ENCODE measurements at places on chromosomes 16 and 17.
A peak's percentile ranks its signal among the peaks of the same experiment; 100 is the strongest.

- DNase-seq = no peak
Measured at GRCh38 chr17:15377616-15378015, 36.2 kb upstream of the TEKT3 start.

- DNase-seq = no peak
Measured at GRCh38 chr17:48314716-48315115, 115.3 kb downstream of the SKAP1 start.

DNA sequence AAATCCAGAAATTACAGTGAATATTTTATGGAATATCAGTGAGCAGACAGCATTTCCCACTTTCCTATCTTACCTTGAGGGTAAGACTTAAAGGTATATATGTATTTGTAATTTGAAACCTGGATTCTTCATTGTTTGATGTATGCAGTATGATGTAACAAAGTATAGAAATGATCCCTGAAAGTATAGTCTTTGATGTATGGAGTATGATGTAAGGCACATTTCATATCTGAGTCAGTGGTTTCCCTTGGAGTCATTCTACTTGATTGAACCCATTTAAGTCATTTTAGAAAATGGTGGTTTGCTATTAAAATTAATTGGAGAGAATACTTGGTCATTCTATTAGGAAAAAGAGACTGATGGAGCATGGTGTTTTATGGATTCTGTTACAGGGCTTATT is 10.1 kb downstream of the AMZ2 start:
- DNase-seq = no peak

DNA sequence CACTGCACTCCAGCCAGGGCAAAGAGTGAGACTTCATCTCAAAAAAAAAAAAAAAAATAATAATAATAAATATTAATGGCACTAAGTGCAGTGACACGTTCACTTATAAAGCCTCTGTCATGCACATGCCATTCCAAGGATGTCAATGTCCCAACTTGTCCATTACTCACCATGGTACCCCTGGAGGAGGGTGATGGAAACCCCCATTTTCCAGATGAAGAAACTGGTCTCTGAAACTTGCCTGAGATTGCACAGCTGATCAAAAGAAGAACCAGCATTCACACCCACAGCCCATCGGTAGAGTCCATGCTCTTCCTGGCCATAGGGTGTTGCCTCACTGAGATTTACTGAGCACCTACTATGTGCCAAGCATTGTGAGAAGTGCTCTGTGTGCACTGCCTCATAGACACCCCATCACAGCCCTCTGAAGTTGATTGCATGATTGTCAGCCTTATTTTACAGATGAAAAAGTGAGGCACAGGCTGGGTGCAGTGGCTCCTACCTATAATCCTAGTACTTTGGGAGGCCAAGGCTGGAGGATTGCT is 123.7 kb downstream of the ABCC1 start:
- DNase-seq = peak; percentile 62

- peak; percentile 5 for DNase-seq
Measured at GRCh38 chr17:34435182-34435928, 72.3 kb upstream of the CCL1 start.

DNA sequence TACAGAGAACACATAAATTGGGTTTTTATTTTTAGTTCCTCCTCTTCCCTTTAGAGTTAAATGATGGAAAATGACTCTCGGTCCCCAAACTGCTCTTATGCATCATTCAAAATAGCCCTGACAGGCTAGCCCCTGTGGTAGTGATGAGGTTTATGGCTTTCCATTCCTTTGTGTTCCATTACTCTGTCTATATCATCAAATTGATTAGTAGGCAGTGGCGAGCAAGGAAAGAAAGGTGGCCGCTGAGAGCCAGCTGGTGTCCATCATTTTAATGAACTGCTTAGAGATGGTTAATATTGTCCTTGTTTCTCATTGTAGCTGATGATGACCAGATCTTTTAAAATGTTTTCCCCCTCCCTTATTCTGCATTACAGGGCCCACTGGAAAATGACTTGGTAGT is 179.5 kb downstream of the PHKB start:
- DNase-seq = no peak

- DNase-seq = no peak
Measured at GRCh38 chr17:27218719-27219488, 75.0 kb upstream of the WSB1 start.

GRCh38 chr17:80826955-80827645 is 164.5 kb upstream of the CHMP6 start:
- peak; percentile 75 for DNase-seq

GRCh38 chr17:62676231-62676943 is 48.9 kb downstream of the MRC2 start:
- DNase-seq = no peak

GRCh38 chr17:77404812-77405581 is 264.2 kb downstream of the SEC14L1 start:
- DNase-seq = peak; percentile 91

- no peak for DNase-seq
Measured at GRCh38 chr17:31724619-31725018, 134.4 kb downstream of the COPRS start.

DNA sequence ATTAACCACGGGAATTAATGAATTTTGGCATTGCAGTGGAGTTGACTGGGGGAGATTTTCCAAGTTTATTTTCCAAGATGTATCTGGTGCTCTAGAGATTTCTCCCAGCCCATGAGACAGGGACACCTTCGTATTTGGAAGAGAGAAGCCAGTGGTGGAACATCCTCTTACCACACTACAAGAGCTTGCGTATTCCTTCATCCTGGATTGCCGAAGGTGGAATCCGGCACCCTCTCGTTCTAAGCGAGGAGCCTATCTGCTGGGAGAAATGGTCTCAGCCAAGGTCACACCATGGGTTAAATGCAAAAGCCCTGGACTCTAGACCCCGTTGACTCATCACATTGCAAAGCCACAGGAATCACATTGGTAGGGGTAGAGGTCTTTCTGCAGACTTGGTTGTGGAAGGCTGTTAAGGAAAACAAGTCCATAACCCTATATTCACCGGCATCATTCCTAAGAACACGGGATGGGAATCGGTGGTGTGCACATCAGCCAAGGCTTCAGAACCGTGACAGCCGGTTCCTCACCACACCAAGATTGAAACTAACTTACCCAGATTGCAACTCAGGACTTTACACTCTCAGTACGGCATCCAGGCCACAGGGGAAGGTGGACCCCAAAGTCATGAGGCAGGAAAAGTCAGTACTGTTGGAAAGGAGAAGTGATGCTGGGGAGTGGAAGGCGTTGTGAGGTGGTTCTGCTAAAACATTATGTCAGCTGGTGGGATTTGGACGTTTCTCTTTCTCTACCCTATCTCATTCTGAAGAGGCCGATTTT is 259.8 kb downstream of the CPPED1 start:
- peak; percentile 45 for DNase-seq

- DNase-seq = no peak
Measured at GRCh38 chr17:82864713-82865248, 25.0 kb upstream of the ZNF750 start.

GRCh38 chr17:68200689-68201417 is 47.0 kb upstream of the AMZ2 start:
- peak; percentile 83 for DNase-seq

- no peak for DNase-seq
Measured at GRCh38 chr16:28126684-28127620, 63.4 kb upstream of the GSG1L start.

DNA sequence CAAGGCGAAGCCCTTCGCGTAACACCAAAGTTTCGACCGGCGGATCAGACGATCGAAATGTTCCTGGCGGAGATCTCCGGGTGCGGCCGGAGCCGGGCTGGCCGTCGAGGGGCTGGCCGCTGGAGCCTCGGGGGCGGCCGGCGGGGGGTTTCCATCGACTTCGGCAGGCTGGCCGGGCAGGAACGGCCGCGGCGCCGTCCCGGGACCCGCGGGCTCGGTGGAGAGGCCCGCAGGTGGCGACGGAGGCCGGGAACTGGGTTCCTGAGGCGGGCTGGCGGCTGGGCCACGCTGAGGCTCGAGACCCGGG is 1.1 kb downstream of the EPOP start:
- DNase-seq = no peak

DNA sequence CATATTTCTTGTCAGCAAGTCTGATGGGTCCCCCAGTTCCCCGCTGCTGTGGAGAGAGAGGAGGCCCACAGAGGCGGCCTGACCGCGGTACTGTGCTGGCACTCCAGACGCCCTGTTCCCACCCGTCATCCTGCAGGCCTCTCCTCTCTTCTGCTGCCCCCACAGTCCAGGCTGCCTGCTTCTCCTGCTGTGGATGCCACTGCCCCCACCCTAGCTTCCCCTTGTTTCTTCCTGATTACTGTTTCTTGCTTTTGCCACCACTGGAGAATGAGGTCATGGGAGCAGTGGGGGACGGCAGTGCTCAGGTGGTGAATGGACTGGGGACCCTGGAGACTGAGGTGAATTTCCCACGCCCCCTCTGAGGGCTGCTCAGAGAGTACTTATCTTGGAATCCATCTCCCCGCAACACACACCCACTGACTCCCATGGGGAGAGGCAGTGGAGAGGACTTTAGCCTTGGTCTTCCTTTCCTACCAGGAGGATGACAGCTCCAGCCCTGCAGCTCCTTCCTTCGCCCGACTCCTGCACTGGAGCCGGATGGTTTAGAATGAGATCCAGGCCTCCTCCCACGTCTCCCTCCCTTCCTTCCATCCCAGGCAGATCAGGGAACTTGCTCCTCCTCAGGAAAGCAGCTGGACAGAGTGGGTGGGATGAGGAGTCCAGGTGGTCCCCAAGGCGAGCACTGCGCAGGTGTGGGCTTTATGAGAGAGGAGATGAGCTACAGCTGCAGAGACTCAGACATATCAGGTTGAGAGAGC is 60.4 kb downstream of the PLXDC1 start:
- peak; percentile 27 for DNase-seq

- DNase-seq = peak; percentile 63
Measured at GRCh38 chr17:15436473-15437302, 30.7 kb downstream of the CDRT4 start.

DNA sequence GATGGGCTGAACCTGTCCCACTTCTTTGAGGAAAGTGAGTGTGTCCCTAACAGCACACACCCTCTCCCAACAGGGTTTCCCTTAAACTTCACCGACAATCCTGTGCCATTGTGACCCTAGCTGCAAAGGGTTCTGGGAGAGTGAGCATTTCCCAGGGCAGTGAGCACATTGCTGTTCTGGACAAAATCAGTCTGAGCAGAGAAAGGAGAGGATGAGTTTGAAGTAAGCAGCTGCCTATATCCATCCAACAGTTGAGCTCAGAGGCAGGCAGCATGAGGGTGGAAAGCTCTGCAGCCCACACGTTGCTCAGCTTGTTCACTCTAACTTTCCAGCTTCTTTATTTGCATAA is 296.5 kb upstream of the MAF start:
- DNase-seq = no peak

DNA sequence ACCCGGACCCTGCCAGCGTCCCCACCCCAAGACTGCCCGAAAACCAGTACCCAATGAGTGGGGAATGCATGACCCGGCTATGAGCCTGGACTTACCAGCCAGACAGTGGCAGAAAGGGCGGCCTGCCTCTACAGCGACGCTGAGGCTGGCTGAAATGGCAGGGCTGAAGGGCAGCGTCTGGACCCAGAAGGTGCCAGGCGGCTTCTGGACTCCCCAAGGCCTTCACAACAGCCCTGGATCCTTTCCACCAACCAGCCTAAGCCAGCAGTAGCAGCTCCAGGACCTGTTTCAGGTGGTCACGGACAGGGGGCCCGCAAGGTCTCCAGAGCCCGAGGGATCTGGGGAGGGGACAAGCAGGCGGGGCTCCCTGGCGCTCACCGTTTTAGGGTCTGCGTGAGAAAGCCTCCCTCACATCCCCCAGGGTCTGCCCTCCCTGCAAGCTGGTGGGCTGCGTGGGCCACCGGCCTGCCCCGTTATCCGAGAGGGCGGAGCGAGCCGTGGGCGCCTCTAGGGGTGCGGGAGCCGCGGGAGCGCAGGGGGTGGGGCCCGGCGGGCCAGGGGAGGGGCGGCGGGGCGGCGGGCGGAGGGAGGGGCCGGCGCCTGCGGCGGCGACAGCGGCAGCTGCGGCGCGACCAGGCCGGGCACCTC is at the start of gene RIPOR1:
TSS of gene RIPOR1 (plus strand) at position 608 of the 648 bp plus-strand sequence. CDS start 9,618 bp downstream, outside the sequence.
- DNase-seq = peak; percentile 49

GRCh38 chr16:24499193-24499814 is 40.1 kb upstream of the RBBP6 start:
- DNase-seq = peak; percentile 67

DNA sequence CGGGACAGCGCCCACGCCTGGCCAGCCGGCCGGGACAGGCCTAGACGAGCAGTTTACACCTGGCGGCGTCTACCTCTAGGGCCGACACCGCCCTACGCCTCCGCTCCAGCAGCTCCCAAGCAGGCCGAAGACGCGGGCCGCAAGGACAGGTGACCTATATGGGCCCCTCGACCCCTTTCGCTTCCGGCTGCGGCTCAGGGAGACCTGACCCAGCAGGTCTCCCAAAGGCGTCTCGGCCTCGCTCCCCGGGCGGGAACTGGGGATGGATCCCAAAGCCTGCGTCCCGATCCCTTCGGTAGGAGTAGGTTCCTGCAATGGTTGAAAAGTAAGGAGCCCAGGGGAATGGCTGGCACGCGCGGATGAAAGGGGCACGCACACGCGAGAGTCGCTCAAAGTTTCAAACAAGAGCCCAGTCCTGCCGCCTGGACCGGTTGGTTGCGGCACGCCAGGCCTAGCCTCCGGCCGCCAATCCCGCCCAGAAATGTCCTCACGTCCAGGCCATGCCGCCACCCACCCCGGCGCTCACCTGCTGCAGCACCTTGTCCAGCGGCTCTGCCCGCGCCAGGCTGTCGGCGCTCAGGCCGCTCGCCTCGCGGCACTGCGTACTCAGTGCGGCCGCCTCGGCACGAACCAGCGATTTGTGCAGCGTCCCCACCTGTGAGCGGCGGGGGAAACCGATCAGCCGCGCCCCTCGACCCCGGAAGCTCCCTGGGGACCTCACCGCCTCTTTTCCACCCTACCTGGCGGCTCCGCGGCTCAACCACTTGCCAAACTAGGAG is 630 bp downstream of the ESRP2 start:
- no peak for DNase-seq

- DNase-seq = no peak
Measured at GRCh38 chr17:56465886-56466285, 127.6 kb upstream of the NOG start.

DNA sequence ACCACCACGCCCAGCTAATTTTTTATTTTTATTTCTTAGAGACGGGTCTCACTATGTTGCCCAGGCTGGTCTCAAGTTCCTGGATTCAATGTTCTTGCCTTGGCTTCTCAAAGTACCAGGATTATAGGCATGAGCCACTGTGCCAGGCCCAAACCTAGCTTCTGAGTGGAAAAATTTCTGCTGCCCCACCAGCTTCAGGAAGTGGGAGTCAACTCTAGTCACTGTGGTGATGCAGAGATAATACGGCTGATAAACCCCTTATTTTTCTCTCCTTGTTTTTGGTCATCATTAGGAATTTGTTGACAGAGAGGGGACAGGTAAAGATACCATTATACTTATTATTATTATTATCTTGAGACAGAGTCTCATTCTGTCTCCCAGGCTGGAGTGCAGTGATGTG is 27.8 kb upstream of the PHOSPHO1 start:
- no peak for DNase-seq

- DNase-seq = no peak
Measured at GRCh38 chr16:14263011-14263410, 191.9 kb downstream of the MRTFB start.

All from suppressor macrophage (primary cell).